ENCODE measurements at places on chromosomes 1 and 21. TPM values are rescaled to one million over a fixed set of nuclear protein-coding genes. Genes with fewer than 3 reads are reported as not detected.

Gene RPAP2
- 25.0 TPM for total RNA-seq

- no peak for DNase-seq
- H3K27ac ChIP-seq = no peak overlapping the region
- no peaks in the 10 kb centered on the region for H3K36me3 ChIP-seq
- H3K27me3 ChIP-seq = no peaks in the 10 kb centered on the region
- no peaks in the 10 kb centered on the region for H3K4me1 ChIP-seq
Observed at GRCh38 chr1:196466166-196466565, 142.1 kb downstream of the KCNT2 start.

GRCh38 chr1:231393668-231394067, 28.4 kb downstream of the EGLN1 start:
- no peak overlapping the region for H3K4me3 ChIP-seq
- H3K36me3 ChIP-seq = no peaks in the 10 kb centered on the region
- H3K27ac ChIP-seq = no peak overlapping the region
- no peaks in the 10 kb centered on the region for H3K27me3 ChIP-seq
- peaks cover 86% of the 10 kb centered on the region for H3K4me1 ChIP-seq

DNA sequence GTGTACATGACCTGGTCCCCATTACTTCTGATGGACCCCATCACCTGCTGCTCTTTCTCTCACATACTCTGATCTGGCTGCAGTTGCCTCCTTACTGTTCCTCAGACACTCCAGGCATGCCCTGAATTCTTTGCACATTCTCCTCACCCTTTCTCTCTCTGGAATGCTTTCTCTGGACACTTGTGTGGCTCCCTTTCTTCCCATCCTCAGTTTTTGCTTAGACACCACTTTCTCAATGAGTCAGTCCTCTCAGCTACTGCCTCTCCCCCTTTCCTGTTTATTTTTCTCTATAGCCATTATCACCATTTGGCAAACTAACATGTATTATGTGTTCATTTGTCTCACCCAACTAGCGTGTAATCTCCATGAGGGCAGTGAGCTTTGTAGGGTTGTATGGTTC, 28.1 kb downstream of the PLXNA2 start:
- H3K4me1 ChIP-seq = peaks cover 94% of the 10 kb centered on the region
- H3K4me3 ChIP-seq = no peak overlapping the region

DNA sequence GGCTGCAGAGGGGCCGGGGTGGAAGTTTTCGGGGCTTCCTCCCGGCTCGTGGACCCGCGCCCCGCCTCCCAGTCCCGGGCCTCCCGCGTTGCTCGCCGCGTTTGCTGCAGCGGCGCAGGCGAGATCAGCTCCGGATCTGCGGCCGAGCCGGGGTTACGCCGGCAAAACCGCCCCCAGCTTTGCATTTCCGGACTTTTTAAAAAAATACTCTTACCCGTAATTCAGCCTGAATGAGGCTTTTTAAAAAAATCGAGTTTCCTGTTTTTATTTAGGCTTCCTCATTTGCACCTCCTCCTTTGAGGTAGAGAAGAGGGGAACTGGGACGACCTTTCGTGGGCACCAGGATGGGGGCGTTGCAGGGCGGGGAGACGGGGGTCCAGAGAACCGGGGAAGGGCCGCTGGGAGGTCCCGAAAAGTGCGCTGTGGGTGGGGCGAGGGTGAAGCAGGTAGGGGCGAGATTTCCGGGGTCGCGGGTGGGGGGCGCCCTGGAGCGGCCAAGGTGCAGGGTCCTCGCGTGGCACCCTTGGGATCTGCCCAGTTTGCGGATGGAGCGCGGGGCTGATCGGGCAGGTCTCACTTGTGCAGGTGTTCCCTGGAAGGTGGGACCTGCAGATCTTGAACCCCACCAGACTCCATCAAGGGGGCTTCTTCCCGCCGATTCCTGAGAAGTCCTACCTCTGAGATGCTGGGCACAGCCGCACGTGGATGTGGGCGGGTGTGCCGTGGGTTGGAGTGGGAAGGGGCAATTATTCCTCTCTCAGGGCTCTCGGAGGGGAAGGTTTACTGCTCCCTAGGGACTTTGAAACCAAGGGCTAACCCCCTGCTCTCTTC, 1.1 kb downstream of the PIK3CD start:
- peak overlapping the region; percentile 46 for H3K27ac ChIP-seq
- peaks cover 21% of the 10 kb centered on the region for H3K4me1 ChIP-seq
- peak overlapping the region; percentile 61 for H3K4me3 ChIP-seq
- no peak for DNase-seq

GRCh38 chr1:64476251-64476952, 6.5 kb downstream of the CACHD1 start:
- DNase-seq = no peak
- no peak overlapping the region for H3K27ac ChIP-seq
- H3K4me1 ChIP-seq = peaks cover 42% of the 10 kb centered on the region
- no peaks in the 10 kb centered on the region for H3K27me3 ChIP-seq
- no peaks in the 10 kb centered on the region for H3K36me3 ChIP-seq

All from heart right ventricle (tissue), 16 donors.